ENCODE measurements at places on chromosomes 5 and 9.
A peak's percentile ranks its signal among the peaks of the same experiment; 100 is the strongest.

GRCh38 chr9:105039175-105039799, 111.3 kb upstream of the ABCA1 start:
- no peak for DNase-seq

DNA sequence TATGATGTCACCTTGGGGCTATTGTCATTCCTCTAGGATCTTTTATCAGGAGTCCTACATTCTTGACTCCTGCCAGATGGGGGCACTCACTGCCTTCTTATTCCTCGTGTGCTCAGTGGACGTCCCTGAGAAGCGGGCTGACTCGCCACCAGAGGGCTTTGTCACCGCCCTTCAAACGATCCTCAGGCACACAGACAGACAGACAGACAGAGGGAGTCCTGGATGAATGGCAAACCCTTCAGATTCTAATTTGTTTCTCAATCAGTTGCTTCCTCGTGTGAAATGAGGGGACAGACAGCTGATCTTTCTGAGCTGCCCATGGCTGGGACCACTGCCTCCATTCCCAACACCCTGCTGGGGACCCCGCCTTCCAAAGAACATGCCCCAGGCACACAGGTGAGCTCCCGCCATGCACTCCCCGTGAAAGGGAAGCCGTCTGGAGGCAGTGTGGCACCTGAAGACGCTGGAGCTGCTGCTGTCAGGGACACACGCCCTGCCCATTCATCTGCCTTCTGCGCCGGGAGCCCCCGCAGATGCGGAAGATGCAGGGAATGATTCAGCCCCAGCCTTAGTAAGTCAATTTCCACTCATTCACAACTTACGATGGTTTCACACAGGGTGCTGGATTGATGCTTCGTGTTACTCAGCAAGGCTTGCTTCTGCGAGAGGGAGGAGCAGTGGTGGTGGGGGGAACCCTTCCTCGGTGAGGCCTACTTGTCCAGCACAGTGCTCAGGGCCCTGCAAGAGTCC, 24.9 kb upstream of the SH3PXD2B start:
- DNase-seq, result peak; percentile 47

DNA sequence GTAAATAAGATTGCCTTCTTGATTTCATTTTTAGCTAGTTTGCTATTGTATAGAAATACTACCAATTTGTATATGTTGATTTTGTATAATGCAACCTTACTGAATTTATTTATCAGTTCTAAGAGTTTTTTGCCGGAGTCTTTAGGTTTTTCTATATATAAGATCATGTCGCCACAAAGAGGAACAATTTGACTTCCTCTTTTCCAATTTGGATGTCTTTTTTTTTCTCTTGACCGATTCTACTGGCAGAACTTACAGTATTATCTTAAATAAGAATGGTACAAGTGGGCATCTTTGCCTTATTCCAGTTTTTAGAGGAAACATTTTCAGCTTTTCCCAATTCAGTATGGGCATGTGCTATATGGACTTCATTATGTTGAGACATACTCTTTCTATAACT, 624.7 kb upstream of the ACO1 start:
- DNase-seq, result no peak

- no peak for DNase-seq
Measured at GRCh38 chr5:135056316-135057030, 22.4 kb upstream of the PITX1 start.

GRCh38 chr9:19231904-19232822, 1.7 kb downstream of the DENND4C start:
- DNase-seq, result no peak

- DNase-seq, result no peak
Measured at GRCh38 chr5:177328545-177329231, 17.0 kb upstream of the MXD3 start.

- DNase-seq, result no peak
Measured at GRCh38 chr9:137095664-137096517, 9.1 kb downstream of the MAN1B1 start.

DNA sequence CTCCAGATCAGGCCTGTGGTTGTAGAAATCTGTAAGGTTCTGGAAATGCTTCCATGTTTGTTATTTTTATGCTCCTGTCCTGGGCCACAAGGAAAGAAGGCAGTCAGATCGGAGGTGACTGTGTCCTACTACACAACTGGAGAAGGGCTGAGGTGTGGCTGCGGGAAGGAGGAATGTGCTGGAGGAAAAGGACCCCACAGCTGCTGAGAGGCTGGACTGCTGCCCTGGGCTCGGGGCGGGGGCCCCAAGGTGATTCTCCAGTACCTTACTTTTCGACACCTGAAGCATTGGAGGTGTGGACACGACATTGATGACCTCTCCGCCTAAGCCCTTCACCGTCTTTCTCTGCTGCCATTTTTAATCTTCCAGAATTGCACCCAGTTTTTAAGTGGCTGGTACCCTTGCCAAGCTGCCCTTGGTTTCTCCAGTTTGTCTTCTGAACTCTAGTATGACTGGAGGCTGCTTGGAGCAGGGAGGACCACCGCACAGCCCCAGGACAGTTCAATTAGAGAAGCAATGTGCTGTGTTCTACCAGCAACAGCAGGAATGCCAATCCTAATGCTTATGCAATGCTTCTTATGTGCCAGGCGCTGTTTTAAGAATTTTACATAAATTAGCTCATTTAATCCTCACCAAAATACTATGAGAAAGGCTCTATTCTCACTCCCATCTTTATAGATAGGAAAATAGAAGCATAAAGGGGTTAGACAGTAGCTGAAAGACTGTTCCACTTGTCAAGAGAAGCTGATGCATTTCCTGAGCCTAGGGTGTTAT, 13.5 kb upstream of the ANKRD33B start:
- DNase-seq, result no peak

DNA sequence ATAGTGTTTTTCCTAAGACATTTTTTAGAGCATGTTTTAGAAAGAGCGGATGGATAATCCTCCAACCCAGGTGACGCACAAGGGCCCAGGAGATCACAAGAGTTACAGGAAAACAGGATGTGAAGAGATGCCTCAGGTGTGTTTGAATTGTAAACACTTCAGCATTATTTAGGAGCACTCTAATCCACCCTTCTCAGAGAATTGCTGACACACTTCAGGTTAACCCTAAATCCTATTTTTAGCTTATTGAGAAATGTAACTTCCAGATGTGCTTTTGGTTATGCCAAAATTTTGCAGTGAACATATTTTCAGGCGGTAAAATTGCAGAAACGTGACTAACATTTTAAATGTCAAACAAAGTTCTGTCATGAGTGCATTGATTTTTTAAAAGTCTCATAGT, 755.4 kb upstream of the CTNND2 start:
- no peak for DNase-seq

- no peak for DNase-seq
Measured at GRCh38 chr5:68862560-68862959, 231.3 kb upstream of the SLC30A5 start.

- DNase-seq, result no peak
Measured at GRCh38 chr5:124747791-124748686, 1.6 kb upstream of the ZNF608 start.

- DNase-seq, result no peak
Measured at GRCh38 chr9:32867601-32868204, 84.4 kb downstream of the TMEM215 start.

DNA sequence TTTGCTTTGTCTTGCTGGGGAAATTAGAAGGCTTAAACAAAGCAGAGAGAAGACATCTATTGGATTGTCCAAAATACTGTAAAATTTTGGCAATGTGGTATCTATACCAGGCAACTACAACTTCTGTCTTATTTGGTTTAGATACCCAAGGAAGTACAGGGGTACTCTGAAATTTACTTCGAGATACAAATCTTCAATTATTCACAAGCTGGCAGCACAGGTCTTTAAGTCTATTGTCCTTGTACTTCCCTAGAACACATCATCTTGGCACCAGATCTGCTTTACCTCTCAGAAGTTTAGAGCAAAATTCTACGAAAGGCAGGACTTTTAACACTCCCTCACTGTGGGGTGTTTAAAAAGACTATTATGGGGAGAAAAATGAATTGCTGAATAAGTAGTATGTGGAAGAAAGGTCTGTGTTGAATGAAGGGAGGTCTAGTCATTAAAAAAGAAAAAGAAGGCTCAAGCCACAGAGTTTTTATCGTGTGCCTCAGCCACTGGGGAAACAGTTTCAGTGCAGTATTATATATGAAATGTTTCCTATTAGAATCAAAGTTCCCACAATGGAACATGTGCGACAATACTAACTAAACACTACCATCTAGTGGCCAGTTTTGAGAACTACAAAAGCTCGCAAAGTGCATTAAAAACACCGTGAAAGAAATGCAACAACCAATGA, 93.7 kb downstream of the PDE4D start:
- no peak for DNase-seq

DNA sequence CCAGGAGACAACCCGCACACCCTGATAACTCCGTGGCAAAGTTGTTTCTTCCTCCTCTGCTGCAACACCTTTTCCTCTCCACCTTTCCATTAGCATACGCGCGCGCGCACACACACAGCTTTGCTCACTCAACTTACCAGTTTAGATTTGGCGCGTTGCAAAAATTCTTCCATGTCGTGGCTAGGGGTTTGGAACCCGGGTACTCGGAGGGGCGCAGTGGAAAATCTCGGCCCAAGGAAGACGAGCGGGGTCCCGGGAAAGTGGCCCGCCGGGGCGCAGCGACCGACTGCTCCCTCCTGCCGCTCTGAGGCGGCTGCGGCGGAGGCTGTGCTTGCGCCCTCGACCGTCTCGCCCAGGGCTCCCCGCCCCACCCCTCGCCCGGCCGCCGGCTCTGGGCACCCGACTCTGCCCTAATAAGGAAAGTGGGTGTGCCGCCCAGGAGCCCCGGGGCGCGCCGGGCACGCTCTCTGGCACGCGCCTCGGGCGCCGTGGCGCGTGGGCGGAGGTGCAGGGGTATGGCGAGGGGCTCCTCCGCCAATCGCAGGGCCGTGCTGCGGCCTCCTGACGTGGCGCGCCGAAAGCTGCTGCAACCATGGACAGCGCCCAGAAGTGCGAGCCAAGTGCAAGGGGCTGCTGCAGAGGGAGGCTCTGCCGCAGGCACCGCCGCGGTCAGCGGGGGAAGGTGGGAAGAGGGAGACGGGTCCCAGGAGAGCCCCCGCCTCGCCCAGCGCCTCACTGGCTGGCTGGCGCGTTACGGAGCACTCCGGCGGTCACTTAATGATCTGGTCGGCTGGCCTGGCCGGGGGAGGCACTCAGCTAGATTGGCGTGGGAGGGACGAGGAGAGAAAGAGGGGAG, at the start of gene PRUNE2:
PRUNE2 (minus strand) TSS at position 324 of the 856 bp plus-strand sequence; CDS start at position 173, 151 bp downstream.
- peak; percentile 62 for DNase-seq

GRCh38 chr5:759781-760362, 24.7 kb downstream of the ZDHHC11B start:
- DNase-seq, result no peak

- no peak for DNase-seq
Measured at GRCh38 chr9:75889977-75890471, 449 bp upstream of the PCSK5 start.

DNA sequence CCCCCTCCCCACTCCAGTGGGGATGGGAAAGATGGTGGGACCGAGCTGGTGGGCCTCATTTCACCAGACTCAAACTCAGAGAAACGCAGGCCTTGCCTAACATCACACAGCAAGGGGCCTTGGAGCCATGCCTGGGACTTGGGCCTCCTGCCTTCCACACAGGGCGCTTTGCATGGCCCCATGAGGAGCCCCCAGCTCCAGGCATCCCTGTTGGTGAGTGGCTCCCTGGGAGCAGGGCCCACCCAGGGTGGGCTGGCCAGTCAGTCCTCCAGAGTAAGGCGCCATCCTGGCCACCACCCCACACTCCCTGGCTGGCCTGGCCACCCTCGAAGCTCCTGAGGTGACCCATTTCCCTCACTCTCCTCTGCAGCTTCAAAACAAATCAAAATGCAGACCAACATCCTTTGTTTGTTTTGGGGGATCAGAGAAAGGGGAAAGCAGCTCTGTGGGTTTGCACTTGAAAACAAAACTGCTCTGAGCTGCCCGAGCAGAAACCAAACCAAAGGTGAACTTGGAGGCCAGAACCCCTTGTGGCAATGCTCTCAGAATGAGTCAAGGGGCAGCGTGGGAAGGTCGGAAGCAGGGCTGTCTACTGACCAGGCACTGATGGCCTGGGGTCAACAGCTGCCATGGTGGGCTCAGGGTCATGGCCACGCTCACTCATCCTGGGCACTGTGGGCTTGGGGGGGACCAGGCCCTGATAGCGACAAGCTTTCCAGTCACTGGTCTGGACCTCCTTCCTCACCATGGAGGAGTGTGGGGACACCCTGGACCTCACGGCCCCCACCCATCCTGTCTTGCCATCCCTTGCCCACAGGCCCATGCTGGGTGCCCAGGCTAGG, 37.0 kb upstream of the VDAC1 start:
- no peak for DNase-seq
